ENCODE measurements at places on chromosomes 7 and 10.
A peak's percentile ranks its signal among the peaks of the same experiment; 100 is the strongest.

DNA sequence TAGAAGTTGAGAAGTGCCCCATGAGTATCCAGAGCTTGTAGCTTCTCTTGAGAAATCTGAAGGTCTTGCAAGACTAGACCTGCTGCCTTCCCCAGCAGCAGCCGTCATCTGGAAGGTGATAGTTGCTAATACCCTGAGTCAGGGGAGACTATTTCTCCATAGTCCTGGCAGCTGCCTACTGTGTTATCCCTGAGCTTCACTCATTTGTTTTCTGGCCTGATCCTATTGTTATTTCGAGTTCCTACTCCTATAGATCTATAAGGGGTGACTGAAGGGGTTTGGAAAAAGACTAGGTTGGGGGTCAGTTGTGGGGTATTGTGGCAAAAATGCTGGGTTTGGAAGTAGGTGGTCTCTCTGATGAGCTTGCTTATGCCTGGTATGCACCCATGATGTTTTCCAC lies 297.8 kb downstream of the CNTNAP2 start:
- no peak overlapping the region for H3K27ac ChIP-seq
- H3K4me3 ChIP-seq, result no peak overlapping the region

GRCh38 chr10:101493782-101494281 lies 94.2 kb downstream of the POLL start:
- no peak overlapping the region for H3K27ac ChIP-seq
- H3K4me1 ChIP-seq, result no peaks in the 10 kb centered on the region
- no peak for DNase-seq
- no peaks in the 10 kb centered on the region for H3K27me3 ChIP-seq

GRCh38 chr10:126170371-126170770 lies 217.9 kb downstream of the ADAM12 start:
- no peak overlapping the region for H3K4me3 ChIP-seq
- no peaks in the 10 kb centered on the region for H3K36me3 ChIP-seq
- H3K27me3 ChIP-seq, result no peaks in the 10 kb centered on the region
- no peaks in the 10 kb centered on the region for H3K4me1 ChIP-seq
- no peak for DNase-seq

DNA sequence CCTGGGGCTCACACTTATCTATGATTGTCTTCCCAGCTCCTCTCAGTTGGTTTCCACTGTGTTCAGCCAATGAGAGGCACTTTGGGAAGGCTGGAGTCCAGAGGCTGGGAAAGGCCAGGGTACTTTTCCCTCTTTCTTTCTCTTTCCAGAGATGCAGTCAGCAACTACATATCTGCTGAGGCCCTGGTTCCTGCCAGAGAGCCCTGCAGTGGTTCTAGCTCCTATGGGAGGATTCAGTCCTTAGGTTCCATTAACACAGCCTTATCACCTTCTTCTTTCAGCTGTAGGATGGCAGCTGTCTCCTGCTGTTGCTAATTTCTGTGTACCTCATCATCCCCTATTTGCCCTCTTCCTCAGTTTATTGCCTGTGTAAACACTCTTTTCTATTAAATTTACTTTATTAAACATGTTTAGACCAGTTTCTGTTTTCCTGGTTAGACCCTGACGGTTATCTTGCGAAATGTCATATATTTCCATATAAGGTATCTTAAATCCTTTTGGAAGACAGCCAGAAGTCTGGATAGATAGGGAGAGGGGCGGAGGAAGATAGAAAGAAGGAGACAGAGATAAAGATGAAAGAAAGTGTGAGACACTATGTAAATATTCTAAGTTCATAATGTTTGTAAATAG lies 100.3 kb downstream of the HGF start:
- peaks cover 2% of the 10 kb centered on the region for H3K4me1 ChIP-seq
- no peaks in the 10 kb centered on the region for H3K36me3 ChIP-seq
- H3K27ac ChIP-seq, result peak overlapping the region; percentile 60
- H3K27me3 ChIP-seq, result no peaks in the 10 kb centered on the region
- no peak overlapping the region for H3K4me3 ChIP-seq
